Kidney (tissue), 22 donors: ENCODE measurements at places on chromosomes 3 and 15. TPM values are rescaled to one million over a fixed set of nuclear protein-coding genes. Genes with fewer than 3 reads are reported as not detected.

GRCh38 chr3:127450331-127450730, 140.2 kb downstream of the TPRA1 start:
- no peak overlapping the region for H3K4me3 ChIP-seq
- peaks cover 4% of the 10 kb centered on the region for H3K27me3 ChIP-seq
- DNase-seq, result no peak
- no peaks in the 10 kb centered on the region for H3K4me1 ChIP-seq

- H3K36me3 ChIP-seq, result no peaks in the 10 kb centered on the region
- no peaks in the 10 kb centered on the region for H3K27me3 ChIP-seq
- DNase-seq, result no peak
- no peak overlapping the region for H3K4me3 ChIP-seq
These were observed 99.9 kb downstream of the CACNA1D start for GRCh38 chr3:53594276-53594675.

GRCh38 chr15:95352631-95353187, 977.8 kb upstream of the NR2F2 start:
- H3K27ac ChIP-seq, result no peak overlapping the region
- H3K36me3 ChIP-seq, result no peaks in the 10 kb centered on the region
- DNase-seq, result no peak
- H3K4me3 ChIP-seq, result no peak overlapping the region
- no peaks in the 10 kb centered on the region for H3K27me3 ChIP-seq

The ARGFX gene
- total RNA-seq, result not detected

The P3H2 gene
- total RNA-seq, result 103 TPM
